Activated T-helper 9 cell treated with anti-CD3 and anti-CD28 coated beads, Interleukin-2, amount 50 U/mL, for 16 hours (primary cell): ENCODE measurements at places on chromosomes 13 and 19.

- peak; percentile 44 for DNase-seq
These were observed 713 bp downstream of the KRI1 start for GRCh38 chr19:10565028-10565566.

GRCh38 chr13:82634946-82635345 lies 1247.3 kb downstream of the SLITRK1 start:
- no peak for DNase-seq

GRCh38 chr13:45897562-45897961 lies 46.0 kb upstream of the SIAH3 start:
- no peak for DNase-seq

GRCh38 chr13:100513987-100514670 lies 74.5 kb downstream of the GGACT start:
- DNase-seq = no peak

DNA sequence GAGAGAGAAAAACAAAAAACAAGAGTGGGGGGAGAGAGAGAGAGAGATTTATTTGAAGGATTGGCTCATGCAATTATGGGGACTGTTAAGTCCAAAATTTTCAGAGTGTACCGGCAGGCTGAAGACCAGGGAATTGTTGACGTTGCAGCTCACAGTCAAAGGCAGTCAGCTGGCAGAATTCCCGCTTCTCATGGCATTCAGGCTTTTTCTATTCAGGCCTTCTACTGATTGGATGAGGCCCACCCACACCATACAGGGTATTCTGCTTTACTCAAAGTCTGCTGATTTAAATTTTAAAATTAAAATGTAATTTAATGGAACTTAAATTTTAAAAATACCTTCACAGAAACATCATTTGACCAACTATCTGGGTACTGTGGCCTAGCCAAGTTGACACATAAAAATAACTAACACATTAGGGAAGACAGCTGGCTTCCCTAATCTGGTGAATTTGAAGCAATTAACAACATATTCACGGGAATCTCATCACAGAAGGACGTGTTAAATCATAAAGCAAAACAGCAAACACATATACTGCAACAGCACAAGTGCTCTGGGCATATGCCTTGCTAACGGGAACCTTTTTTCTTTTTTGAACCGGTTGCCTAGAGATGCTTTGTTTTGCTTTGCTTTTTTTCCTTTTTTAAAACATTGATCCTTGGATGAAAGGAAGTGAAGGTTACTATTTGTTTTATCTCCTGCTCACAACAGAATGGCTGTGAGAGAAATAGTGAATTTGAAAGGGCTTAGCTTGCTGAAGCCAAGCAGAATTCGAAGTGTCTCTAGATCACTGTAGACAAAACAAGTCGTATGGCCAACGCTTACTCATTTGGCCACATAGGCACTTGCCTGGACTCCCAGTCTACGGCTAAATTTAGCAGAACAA lies 505.1 kb downstream of the IRS2 start:
- no peak for DNase-seq

DNA sequence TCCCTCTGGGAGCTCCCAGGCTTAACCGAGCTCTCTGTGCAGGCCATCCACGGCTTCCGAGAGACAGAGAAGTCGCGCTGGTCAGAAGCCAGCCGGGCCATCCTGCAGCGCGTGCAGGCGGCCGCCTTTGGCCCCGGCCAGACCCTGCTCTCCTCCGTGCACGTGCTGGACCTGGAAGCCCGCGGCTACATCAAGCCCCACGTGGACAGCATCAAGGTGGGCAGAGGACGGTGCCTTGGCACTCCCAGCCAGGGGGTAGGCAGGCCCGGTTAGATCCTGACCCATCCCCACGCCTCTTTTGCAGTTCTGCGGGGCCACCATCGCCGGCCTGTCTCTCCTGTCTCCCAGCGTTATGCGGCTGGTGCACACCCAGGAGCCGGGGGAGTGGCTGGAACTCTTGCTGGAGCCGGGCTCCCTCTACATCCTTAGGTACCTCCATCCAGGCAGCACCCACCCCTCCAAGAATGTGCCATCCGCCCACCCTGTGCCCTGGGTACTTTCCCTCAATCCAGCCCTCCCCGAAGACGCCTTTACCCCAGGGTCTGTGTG lies 1.5 kb downstream of the PSPN start:
- DNase-seq = no peak

GRCh38 chr19:30884146-30884812 lies 465.0 kb downstream of the TSHZ3 start:
- no peak for DNase-seq

DNA sequence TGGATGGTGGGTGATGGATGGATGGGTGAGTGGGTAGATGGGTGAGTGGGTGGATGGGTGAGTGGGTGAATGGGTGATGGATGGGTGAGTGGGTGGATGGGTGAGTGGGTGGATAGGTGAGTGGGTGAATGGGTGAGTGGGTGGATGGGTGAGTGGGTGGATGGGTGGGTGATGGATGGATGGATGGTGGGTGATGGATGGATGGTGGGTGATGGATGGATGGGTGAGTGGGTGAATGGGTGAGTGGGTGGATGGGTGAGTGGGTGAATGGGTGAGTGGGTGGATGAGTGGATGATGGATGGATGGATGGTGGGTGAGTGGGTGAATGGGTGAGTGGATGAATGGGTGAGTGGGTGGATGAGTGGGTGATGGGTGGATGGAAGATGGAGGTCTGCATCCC lies 2.8 kb downstream of the SMIM24 start:
- no peak for DNase-seq

DNA sequence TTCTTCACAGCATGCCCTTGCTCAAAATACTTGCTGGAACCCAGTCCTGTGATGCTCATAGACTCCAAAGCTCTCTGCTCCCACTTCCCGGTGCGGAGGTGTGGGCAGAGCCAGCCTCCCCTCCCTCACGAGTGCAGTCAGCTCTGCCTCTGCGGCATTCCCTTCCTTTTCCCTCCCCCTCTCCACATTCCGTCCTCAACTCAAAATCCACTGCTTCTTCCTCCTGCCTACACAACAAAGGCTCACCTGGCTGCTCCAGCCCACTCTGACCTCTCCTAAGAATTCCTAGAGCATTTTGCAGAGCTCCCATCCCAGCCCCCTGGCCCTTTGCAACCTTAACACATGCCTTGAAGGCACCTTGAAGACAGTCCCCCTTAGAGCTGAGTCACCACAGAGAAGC lies 527.9 kb downstream of the MYO16 start:
- no peak for DNase-seq

DNA sequence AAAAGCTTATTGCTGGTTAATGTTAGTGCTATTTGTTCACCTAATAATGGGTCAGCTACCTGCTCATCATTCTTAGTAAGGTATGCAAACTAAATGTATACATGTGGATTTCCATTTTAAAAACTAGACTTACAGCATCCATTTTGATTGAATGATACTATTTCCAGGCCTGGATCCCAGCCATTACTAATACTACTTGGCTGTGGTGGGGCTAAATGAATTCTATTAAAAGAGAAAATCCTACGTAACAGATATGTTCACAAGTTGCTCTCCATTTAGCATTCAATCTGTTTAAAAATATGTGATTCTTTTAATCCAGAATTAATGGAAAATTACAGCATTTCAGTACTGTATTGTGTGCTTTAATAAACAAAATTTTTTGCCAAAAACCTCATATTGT lies 169.4 kb upstream of the MIR17HG start:
- no peak for DNase-seq

GRCh38 chr19:11295665-11296245 lies at the start of gene TSPAN16:
Gene TSPAN16, plus strand, starts transcription at chr19:11296160. Its CDS starts 138 bp downstream, at chr19:11296298.
- DNase-seq = no peak

DNA sequence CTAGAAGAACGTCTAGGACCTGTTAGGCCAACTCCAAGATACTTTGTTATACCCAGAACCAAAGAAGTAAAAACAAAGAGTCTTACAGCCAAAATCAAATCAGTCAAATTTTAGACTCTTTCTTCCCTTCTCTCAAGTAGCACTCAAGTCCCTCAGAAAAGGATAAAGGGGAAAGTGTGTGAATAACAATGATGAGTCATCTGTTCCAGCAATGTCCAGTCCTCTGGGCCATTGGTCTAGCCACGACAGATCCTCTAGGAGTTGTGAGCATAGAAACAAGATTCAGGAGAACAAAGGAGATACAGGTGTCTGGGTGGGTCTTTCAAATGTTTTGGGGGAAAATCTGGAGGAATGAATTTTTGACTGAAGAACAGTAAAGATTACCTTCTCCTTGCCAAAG lies 36.3 kb downstream of the STOML3 start:
- no peak for DNase-seq

GRCh38 chr19:39412100-39412866 lies at the start of gene PLEKHG2:
Gene PLEKHG2, plus strand, starts transcription at chr19:39412669. Its CDS starts 1,418 bp downstream, at chr19:39414087.
- DNase-seq = peak; percentile 93

- no peak for DNase-seq
These were observed 49.6 kb downstream of the THSD1 start for GRCh38 chr13:52356327-52356726.

GRCh38 chr19:16902545-16902944 lies 13.7 kb downstream of the F2RL3 start:
- no peak for DNase-seq

DNA sequence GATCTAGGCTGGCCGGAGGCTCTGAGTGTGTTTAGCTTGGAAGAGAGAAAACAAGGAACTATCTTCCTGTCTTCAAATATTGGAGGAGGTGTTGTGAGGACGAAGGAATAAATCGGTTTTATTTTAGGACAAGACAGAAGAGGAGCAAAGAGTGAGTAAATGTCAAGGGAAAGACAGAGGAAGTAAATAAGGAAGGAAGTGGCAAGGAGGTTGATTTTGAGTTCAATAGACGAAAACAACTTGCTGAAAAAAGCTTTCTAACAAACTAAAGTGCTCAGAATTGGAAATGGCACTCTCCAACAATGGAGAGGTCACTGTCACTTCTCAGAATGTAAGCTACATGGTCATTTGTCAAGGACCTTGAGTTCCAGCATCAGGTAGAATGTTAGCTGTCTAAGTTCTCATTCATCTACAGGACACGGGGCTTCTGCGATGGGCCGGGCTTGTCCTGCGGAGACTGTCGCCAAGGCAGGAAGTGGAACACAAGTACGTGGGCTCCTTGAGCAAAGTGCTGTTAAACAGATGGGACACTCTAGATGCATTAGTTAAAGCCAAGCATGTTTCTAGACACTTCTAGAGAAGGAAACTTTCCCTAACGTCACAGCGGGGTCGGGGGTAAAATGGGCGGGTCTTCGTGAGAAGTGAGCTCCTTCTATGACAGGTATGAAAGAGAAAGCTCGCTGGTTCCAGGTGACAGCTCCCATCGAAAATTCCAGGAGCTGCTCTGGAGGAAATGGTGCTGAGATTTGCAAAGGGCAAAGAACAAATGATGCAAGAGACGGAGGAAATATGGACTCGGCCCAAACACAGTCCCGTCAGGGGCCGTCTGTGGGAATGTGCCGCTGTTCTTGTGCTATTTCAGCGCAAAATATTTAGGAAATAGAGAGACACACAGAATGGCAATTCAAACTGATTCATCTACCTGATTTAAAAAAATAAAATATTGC lies 103.9 kb upstream of the UBL3 start:
- DNase-seq = no peak

GRCh38 chr19:47863514-47863936 lies 4.5 kb downstream of the TPRX2 start:
- DNase-seq = peak; percentile 75

- no peak for DNase-seq
These were observed 23.9 kb upstream of the LPAR6 start for GRCh38 chr13:48436661-48437288.

DNA sequence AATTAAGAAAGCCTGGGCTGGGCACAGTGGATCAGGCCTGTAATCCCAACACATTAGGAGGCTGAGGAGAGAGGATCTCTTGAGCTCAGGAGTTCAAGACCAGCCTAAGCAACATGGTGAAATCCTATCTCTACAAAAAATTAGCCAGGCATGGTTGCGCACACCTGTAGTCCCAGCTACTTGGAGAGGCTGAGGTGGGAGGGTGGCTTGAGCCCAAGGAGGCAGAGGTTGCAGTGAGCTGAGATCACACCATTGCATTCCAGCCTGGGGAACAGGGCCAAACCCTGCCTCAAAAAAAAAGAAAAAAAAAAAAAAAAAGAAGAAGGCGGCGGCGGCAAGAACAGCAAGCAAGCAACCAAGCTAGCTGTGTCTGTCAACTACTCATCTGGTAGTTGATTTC lies 26.7 kb downstream of the TSC22D1 start:
- DNase-seq = no peak

DNA sequence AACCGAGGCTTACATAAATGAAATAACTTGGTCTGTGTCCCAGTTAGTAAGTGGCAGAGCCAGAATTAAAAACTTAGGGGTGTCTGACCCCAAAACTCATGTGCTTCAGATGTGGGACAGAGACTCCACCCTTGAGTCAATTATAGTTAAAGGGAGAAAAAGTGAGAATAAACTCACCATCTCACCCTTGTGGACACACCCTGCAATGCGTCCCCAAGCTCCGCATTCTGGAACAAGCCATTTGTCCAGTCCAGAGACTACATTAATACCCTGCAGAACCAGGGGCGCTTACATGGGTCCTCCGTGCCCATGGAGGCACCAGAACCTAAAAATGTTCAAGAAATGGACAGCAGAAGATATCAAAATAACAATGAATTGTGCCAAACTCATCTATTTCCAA lies 207.0 kb upstream of the ZNF507 start:
- DNase-seq = no peak

DNA sequence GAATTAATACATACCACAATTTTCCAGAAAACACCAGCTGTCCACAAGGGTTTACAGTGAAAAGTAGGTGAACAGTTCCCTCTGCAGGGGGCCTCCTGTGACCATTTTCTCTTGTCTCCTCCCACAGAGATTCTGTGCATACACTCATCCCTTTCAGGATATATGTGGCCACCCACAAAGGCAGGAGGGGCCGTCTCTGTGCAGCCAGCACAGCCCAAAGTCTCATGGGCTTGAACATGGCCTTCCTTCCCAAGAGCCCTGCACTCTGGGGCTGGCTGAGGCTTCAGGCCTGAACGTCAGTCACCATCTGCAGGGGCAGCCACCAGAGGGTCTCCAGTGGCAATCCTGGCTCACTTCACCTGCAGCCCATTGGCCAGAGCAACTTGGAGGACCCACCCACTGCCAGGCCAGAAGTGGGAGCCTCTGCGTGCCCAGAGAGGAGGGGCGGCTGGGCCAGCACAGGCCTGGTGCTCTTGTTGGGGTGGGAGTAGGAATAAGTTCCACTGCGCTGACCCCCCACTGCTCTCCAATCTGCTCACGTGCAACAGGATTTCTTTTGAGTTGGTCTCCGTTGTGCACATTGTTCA lies 25.1 kb downstream of the TMEM161A start:
- DNase-seq = no peak
